Left kidney (tissue), 8 donors: ENCODE measurements at places on chromosomes 1 and 21. TPM values are rescaled to one million over a fixed set of nuclear protein-coding genes. Genes with fewer than 3 reads are reported as not detected.

PCP4 gene
- polyA plus RNA-seq, result 12.9 TPM

DNA sequence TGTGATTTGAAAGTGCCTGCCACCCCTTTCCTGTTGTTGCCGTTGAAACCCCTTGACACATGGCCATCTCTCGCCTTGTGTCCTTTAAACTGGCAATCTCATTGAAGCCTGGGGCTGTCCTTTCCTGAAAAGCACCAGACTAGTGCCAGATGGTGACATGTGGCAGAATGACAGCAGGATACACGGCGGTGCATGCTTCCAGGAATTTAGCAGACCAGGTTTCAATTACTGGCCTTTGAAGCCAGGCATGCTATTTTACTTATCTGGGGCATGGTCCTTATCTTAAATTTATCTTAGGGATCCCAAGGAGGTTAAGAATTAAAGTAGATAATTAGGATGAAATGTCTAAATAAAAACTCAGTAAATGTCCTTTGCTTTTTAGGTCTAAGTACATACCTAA lies 15.2 kb downstream of the PLPPR4 start:
- no peak for DNase-seq

DNA sequence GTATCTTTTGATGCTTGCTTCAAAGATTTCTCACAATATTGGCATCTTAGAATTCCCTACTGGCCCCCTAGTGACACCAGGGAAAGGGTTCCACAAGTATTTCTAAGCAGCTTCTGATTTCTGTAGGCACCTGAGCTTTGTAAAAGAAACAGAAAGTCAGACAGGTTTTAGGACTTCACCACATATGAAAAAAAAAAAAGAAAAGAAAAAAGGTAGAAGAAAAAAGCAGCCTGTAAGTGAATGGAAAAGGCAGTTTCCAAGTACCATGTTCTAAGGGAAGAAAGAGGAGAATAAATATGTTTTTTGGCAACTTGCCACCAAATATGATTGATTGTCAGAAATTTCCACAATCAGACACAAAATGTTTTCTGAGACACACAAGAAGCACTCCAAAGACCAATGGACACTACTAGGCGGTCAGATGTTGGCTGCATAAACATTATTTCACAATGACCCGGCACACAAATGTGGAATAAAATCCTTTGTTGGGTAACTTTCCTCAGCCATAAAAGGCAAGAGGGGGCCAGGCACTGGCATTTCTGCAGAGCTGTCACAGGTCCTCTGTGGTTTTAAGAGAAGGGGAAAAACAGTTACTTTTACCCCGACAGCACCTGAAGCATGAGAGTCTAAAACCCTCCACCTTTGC lies 12.7 kb upstream of the CPLANE2 start:
- DNase-seq, result no peak

DLGAP3 gene
- 1.9 TPM for polyA plus RNA-seq

GRCh38 chr1:116478621-116479020 lies 92.2 kb downstream of the CD58 start:
- DNase-seq, result no peak

DNA sequence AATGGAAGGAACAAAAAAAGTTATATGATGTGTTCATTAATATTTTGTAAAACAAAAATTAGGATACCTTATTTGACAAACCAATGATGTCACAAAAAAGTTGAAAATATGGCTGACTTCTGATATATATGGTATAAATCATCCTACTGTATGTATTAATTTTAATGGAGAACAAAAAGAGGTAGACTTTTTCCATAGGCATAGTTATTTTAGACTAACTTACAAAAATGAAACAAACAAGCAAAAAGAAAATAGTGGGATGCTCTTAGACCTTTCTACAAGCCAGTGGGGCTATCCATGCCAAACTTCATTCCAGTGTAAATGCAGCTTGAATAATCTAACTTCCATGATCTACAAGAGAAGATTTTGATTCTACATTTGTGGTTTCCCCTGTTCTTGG lies 522 bp upstream of the SPTA1 start:
- DNase-seq, result no peak

DNA sequence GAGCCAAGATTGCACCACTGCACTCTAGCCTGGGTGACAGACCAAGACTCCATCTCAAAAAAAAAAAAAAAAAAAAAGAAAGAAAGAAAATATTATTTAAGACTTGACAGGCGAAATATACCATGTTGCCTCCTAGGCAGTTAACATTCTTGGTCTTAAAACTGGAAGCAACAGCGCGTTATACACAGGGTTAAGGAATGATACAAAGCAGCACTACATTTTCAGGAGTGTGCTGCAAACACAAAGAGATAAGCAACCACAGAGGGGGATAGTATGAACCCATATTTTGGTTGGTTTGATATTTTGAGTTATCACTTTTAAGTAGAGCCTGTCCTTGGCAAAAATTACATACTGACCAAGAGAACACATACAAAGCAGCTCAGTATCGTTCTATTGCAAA lies 25.1 kb downstream of the USP24 start:
- DNase-seq, result no peak

DNA sequence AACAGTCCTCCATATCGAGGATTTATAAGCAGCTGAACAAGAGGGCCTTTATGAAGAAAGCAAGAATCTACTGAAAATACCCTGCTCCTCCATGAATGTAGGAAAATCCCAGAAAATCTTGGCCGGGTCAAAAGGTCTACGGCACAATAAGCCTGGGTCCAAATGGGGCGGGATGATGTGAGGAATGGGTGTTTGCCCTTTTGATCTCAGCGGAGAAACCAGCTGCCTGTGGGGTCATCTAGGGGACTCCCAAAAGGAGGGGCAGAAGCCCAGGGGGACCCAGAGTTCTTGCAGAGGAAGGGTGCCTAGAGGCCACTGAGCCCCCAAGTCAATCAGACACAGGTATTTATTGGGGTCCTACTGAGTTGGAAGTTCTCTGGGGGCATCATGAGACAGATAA lies 11.4 kb upstream of the PIGR start:
- DNase-seq, result no peak

DNA sequence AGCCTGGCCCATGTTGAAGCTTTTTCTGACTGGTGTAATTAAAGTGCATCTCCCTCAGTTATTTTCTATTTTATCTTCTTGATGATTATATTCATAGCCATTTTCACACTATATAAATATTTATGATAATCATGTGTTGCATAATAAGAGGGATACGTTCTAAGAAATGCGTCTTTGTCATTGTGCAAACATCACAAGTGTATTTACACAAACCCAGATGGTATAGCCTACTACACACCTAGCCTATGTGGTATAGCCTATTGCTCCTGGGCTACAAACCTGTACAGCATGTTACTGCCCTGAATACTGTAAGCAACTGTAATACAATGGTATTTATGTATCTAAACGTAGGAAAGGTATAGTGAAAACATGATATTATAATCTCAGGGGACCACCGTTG lies 88.1 kb downstream of the BACH1 start:
- DNase-seq, result no peak

- DNase-seq, result no peak
Observed at GRCh38 chr1:2555634-2556276, 416 bp upstream of the TNFRSF14 start.

- no peak for DNase-seq
Observed at GRCh38 chr1:3461934-3462275, 7.4 kb downstream of the ARHGEF16 start.

ROR1 gene
- 36.8 TPM for polyA plus RNA-seq

GRCh38 chr1:11052839-11053757 lies 6.1 kb upstream of the MASP2 start:
- no peak for DNase-seq

FAM78B gene
- 1.5 TPM for polyA plus RNA-seq

DNA sequence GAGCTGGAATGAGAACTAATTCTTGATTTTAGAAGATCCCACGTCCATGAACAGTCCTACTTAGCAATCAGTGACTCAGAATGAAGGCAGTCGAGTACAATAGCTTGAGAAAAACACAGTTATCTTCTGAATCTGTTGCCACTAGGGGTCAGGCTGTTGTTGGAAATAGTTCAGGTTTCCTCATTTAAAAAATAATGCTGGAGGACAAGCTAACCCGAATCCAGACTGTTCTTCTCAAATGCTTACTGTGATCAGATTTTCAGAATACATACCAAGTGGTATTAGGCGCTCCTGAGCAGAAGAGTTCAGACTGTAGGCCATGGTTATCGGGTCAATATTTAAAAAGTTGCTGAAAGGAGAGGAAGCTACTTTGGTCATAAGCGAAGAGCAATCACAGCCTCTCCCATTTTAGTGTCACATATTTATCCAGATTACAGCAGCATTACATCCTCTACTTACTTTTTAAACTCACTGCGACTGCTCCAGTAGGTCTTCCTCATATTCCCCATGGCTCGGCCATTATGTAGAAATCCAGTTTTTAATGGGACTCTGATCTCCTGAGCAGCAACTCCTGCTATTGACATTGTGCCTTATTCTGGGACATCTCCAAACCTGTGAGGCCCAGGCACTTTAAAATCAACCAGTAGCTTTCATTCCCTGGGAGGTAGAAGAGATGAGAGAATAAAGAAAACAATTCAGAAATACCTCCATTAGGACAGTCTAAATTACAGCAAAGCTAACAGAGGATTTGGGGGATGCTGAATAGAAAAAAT lies 10.9 kb downstream of the ERRFI1 start:
- DNase-seq, result peak; percentile 84

- DNase-seq, result no peak
Observed at GRCh38 chr1:16095447-16095846, 22.0 kb upstream of the FAM131C start.

DNA sequence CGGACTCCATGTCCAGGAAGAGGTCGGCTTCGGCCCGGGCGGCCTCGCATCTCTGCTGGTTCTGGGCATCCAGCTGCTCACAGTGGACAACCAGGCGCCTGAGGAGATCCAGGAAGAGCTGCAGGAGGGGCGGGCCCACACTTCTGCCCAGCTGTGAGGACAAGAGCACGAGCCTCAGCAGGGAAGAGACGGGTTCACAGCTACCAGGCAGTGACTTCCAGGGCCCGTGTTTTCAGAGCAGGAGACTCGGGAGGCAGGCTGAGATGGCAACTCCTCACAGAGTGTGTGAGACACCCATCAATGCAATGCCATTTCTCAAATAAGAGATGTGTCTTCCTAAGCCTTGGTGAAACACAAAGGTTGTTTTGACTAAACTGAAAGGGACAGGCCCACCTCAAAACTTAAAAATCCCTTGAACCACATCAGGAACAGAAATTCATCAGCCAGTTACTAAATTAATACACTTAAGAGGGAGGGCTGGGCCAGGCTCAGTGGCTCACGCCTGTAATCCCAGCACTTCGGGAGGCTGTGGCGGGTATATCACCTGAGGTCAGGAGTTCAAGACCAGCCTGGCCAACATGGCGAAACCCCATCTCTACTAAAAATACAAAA lies 43.4 kb downstream of the URB1 start:
- DNase-seq, result no peak

GRCh38 chr1:119766374-119766794 lies 2.3 kb downstream of the HMGCS2 start:
- DNase-seq, result no peak

VTCN1 gene
- polyA plus RNA-seq, result 24.9 TPM

DNA sequence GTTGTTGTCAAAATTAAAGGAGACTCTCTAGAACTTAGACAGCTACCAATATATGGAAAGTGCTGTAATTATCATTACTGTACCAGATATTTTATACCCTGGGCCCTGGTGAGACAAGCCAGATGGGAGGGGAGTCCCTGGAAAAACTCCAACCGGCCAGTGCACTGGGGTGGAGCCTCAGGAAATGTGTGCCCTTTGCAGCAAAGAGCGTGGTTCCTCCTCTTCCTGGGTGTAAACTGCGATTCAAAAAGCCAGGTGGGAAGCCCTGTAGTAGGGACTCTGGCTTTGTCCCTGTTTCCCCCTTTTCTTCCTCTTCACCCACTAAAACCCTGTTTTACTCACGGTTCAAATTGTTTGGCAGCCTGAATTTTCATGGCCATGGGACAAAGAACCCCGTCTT lies 812.3 kb downstream of the PLA2G4A start:
- no peak for DNase-seq
